ENCODE measurements at places on chromosomes 2 and 18. TPM values are rescaled to one million over a fixed set of nuclear protein-coding genes. Genes with fewer than 3 reads are reported as not detected.

DNA sequence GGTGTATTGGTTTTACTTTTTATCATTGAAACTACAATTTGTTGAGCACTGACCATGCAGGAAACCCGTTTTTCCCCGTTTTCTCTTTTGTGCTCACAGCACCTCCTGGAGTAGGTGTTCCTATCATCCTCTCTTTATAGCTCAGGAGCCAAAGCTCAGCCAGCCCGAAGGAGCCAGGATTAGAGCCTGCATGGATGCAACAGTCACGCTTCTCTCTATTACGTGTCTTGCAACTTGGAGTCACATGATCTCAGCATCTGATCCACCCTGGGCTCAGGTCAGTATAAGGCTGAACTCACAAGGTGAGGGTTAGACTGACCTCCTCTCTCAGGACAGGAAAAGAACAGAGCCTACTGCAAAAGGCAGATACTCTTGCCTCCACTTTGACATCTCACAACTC lies 150.5 kb downstream of the MBP start:
- DNase-seq: no peak

DNA sequence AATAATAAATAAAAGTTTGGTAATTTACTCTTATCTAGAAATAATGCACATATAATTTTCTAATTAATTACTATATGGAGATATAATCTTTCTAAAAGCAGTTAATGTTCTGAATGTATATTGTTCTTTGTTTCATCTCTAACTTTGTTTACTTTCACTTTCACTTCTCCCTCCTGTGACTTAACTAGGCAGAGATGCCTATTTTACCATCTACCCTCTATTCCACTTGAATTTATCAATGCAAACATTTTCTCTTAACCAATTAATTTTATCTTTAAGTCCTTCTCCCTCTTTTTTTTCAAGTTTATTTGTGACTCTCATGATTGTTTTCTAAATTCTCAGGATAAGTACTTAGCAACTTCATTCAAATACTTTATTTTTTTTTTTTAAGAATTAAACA lies 55.1 kb upstream of the IL1RL1 start:
- no peak for DNase-seq

IL36A gene
- not detected for total RNA-seq

- DNase-seq: no peak
Observed at GRCh38 chr18:11999429-11999828, 18.1 kb downstream of the IMPA2 start.

DNA sequence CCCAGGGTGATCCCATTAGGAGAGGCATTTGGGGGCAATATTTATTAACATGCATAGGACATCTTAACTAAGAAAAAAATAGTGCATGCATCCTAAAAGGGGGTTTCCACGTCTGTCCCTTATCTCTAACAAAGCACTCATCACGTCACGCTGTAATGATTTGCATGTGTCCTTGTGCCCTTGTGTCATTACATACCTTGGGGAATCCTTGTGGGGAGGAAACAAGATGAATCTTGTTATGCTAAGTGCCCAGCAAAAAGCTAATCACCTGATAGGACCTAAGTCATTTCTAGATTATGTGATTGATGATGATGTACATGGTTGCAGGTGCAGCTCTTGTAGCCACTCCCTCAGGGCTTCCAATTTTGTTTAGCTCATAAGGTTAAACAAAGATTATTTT lies 250.9 kb downstream of the FBXO15 start:
- DNase-seq: no peak

- no peak for DNase-seq
Observed at GRCh38 chr18:27863780-27864430, 313.0 kb downstream of the CDH2 start.

DNA sequence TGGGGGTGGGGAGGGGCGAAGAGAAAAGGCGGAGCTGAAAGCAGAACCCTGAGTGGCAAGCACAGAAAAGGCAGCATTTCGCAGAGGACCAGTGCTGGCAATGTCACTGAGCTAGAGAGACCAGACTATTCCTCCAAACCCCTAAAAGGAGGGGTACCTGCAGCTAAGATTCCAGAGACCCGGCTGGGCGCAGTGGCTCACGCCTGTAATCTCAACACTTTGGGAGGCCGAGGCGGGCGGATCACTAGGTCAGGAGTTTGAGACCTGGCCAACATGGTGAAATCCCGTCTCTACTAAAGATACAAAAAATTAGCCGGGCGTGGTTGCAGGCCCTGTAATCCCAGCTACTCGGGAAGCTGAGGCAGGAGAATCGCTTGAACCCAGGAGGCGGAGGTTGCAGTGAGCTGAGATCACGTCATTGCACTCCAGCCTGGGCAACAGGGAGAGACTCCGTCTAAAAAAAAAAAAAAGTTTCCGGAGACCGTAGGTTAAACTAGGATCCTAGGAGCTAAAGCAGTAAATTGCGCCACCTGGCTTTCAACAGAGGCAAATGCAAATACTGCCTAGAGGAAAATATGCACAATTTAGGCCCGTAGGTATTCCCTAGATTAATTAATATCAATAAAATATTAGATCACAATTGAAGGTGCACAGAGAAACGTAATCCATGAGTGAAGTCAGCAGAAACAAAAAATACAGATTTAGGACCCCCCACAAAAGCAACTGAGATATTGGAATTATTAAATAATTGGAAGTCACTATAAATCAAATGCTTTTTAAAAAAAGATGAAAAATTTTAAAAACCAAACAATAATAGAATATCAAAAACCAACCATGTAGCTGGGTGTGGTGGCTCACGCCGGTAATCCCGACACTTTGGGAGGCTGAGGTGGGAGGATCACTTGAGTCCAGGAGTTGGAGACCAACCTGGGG lies 4.9 kb downstream of the UCN start:
- DNase-seq: peak; percentile 73

DNA sequence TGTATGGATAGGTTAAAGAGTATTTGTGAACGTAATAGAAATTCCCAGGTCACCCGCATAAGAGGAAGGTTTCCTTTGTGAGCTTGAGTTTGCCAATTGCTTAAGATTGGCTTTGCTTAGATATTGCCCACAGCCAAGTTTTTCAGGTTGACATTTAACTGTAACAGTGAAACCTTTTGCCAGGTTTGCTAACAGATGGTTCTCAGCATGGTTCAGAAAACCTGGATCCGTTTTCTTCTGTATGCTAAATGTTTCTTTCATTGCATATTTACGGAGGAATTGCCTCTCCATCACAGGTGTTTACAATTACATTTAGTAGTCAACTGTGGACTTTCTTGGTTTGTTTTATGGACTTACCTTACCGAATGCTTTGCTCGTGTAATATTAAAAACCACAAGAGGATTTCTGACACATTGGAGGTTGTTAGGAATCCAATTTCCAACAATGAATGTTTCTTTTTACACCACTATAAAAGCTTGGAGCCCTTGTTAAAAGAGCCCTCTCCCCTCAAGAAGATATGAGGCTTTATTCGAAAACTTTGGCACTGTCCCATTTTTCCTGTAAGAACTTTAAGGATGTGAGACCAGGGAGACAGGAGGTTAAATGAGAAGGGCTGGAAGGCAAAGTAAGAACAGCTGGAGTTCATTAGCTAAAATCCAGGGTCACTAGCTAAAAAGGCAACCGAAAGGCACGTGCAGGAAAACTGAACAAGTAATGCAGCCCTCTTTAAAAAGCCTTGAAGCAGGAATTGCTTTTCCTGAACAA lies 7.8 kb downstream of the CDK15 start:
- DNase-seq: no peak

DNA sequence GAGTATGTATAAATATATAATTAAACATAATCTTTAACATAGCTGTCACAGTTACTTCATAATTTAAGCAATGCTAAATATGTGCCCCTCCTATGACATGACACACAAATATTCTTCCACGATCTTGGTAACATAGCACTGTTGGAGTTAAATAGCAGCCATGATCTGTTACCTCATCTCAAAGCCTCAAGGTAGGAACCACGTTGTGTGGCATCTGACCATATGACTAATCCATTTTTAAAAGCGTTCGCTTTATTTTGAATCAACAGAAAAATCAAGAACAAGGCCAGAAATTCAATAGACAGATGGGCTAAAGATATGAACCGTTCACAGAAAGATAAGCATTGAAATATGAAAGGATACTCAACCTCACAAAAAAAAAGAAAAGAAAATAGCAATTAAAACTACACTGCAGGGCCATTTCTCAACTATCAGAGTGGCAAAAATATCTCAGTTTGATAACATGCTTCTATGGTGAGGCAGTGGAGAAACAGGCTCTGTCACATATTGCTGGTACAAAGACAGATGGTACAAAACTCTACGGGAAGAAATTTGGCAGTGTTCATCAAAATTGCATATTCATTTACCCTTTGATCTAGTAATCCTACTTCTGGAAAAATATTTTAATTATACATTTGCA lies 105.9 kb downstream of the TMX3 start:
- DNase-seq: no peak

DNA sequence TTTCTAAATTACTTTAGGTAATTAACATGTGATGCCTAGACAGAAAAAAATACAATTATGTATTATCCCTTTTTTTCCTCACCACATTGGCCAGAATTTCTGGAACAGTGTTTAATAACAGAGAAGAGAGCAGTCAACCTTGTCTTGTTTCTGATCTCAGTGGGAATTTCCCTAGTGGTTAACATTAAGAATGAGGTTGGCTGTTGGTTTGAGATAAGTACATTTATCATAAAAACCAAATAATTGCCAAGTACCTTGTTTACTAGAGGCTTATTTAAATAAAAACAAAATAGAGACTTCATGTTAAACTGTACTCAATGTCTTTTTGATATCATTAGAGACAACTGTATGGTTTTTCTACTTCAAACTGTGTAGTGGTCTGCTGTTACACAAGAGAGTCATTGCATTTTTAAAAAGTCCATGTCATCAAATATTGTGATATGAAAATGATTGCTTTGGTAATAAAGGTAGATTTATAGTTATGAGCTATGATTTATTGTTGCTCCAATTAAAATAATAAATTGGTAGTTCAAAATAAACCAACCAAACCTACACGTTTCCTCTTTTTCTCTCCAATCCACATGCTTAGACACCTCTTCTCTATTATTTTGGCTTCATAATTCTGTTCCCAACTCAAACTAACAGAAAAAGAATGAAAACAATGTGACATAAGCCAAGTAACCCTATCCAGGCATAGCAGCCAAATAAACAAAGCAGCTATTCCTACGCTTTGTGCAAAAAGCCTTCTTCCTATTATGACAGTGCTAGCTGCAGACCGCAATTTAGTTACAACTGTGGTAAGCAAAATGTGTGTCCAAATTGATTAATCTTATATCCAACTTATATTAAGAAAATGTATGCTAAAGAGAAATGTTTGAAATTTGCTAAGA lies 20.9 kb upstream of the TANK start:
- no peak for DNase-seq

DNA sequence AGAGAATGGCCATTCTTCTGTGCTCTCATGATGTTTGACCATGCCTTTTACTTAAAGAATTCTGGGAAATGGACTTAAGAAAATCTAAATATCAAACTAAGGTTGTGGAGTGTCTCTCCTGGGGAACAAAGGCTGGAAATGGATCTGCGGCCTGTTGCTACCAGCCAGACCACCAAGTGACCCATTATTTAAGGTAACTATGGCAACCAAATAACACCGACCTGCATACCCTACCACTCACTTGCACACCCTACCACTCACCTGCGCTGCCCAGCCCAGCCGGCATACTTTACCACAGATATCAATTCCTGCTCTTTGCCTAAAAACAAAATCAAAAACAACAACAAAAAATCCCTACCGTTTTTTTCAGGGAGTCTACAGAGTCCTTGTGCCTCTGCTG lies 203.2 kb downstream of the NBAS start:
- no peak for DNase-seq

LYPD1 gene
- total RNA-seq: 51.6 TPM

DNA sequence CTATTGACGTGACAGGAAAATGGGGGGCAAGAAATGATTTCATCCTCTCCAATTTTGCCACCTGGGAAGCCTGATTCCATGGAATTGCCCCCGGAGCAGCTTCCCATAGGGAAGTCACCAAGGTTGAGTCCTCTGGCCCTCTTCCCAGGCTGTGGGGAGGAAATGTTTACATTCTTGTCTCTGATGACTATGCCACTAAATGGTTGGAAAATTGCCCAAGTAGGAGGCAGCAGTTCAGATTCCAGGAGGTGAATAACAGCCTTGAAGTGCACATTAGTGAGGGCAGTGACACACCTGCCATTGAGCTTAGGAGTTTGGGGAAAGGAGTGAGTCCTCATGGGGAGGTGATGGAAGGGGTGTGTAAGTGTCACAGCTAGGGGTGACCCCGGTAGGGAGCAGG lies 449.2 kb upstream of the DCC start:
- DNase-seq: peak; percentile 89

DNA sequence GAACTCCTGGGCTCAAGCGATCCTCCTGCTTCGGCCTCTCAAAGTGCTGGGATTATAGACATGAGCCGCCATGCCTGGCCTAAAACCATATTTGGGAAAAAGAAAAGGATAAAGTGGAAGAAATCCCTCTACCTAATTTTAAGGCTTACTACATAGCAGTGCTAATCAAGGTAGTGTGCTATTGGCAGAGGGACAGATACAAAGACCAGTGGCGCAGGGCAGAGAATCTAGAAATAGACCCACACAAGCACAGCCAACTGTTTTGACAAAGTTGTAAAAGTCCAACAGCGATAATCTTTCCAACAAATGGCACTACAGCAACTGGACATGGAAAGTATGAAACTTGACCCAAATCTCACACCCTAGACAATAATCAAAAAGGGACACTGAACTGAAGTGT lies 138.4 kb downstream of the TFCP2L1 start:
- no peak for DNase-seq

DNA sequence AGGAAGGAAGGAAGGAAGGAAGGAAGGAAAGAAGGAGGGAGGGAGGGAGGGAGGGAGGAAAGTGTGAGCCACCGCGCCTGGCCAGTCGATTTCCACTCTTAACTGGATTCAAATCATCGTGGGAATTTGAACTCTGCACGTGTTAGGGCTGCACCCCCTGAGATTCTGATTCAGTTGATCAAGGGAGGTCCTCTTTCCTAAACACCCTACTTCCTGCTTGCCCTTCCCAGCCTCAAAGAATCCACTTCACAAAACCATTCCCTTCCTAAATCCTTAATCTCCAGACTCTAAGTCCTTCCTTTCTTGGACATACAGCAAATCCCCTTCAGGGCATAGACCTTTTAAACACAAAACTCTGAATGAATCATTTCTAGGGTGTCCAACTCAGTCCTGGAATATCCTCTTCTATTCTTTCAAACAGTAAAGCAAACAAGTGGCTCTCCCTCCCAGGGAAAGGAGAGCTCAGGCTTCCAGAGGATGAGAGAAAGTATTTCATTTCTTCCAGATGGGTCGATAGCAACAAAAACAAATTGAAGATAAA lies 68.2 kb upstream of the MBOAT2 start:
- peak; percentile 53 for DNase-seq

DNA sequence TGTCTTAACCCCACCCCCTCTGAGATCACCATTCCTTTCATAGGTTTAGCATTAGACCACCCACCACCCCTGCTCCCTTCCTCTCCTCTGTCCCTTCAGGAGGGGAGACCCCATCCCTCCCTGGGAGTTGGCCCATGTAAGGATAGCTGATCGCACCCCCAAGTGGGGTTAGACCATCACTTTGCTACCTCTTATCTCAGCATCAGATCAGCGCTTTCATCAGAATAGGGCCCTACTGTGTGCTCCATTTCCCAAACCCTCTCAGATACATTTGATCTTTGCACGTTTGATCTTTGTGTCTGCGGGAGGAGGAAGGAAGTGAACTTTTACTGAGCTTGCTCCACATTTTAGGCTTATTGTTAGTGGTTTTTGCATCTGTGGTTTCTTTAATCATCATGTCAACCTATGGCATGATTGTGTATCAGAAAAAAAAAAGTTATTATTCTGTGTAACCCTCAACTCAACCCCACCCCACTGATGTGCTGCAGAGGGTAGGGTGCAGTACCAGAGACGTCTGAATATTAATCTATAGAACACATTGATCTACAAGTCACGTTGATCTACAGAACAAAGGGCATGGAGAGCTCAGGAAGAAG lies 81.2 kb downstream of the PDCL3 start:
- DNase-seq: no peak

ASB18 gene
- total RNA-seq: not detected

ACADL gene
- not detected for total RNA-seq

Data from HT1080 (cell line).